ENCODE measurements at places on chromosomes 7 and 10.

- DNase-seq, result no peak
Observed at GRCh38 chr7:83519240-83519639, 129.7 kb downstream of the SEMA3E start.

DNA sequence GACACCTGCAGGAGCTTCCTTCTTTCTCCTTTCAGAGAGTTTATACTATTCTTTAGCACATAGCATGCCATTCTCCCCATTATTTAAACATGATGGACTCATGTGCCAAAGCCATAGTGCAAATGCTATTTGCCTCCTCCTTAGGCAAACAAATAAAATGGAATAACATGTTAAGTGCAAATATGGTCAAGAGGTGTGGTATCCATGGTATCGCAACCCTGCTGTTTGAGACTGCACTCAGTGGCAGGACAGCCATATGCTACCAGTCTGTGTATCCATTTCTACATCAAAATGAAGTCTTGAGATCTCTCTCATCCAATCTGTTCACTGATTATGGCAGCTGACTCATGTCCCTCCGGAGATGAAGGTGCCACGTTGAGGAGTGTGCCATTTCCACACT lies 22.8 kb downstream of the HEPACAM2 start:
- DNase-seq, result no peak

DNA sequence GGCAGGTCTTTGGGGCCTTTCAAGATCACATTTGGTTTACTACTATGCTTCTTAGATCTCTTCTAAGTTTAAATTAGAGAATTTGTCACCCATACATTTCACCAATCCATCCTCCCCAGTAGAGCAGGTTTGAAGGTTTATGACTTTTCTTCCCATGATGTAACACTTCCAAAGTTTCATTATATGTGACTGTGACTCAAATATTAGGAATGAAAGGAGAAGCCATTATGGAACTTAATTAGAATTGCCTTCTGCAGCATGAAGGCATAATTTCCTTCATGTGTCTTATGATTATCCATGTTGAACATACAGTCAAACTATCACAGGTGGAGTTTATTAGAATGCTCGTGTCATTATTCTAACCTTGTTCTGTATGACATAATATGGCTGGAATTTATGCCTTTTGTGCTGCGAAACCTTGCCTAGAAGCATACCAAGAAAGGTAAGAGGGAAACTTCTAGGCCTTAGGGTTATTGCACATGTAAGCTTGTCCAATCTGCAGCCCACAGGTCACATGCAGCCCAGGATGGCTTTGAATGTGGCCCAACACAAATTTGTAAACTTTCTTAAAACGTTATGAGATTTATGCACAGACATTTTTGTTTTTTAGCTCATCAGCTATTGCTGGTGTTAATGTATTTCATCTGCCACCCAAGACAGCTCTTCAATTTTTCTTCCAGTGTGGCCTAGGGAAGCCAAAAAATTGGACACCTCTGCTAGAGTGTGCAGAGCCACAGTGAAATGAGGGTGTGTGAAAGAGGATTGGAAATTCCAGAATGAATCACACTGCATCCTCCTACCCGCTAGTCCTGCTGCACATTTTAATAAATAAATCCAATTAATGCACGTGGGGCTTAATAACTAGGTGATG lies 133.6 kb downstream of the TMEM26 start:
- no peak for DNase-seq

GRCh38 chr7:84113906-84114850 lies 80.4 kb downstream of the SEMA3A start:
- DNase-seq, result no peak

DNA sequence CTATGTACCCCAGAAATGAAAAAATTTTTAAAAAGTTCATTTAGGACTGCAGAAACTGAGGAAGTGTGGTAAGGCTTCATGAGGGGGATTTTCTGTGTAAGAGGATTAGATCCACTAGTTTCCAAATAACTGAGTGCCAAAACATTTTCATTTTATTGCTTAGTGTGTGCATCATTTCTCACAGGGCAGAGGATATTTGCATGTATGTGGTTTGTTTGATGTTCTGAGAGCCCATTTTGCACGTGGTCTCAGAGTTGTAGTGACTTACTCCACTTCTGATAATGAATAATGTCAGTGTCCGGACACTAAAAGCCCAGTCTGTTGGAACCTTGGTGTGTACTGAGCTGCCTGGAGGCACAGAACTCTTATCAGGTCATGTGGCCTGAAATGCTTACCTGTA lies 299.9 kb downstream of the AUTS2 start:
- no peak for DNase-seq

GRCh38 chr7:106291247-106291646 lies 6.5 kb upstream of the NAMPT start:
- no peak for DNase-seq

GRCh38 chr7:1492640-1493039 lies 11.5 kb downstream of the INTS1 start:
- DNase-seq, result no peak

GRCh38 chr10:113060201-113061053 lies 110.4 kb downstream of the TCF7L2 start:
- no peak for DNase-seq
